ENCODE measurements at places on chromosomes 7 and 10.

DNA sequence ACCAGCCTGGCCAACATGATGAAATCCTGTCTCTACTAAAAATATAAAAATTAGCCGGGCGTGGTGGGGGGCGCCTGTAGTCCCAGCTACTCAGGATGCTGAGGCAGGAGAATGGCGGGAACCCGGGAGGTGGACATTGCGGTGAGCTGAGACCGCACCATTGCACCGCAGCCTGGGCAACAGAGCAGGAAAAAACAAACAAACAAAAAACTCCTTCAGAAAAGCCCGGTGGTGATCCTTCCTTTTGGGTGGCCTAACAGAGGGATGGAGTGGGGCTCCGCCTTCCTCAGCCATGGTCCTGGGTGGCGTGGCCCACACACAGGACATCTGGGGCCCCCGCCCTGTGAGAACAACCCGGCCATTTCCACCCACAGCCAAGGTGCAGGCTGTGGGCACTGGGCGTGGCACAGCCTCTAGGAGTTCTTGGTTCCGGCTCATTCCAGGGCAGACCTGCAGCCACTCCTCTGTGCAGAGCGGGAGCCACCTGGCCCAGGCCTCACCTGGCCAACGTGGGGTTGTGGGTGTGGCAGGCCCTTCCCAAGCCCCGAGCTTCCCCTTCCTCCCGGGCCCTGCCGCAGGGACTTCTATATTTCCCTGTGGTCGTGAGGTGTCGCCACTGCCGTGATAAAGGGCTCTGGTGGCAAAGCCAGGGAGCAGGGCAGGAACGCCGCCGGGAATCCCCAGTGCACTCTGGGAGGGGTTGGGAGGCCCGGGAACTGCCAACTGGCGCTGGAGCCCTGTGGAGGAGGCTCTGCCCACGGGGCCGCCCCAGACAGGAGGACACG, 37.6 kb downstream of the GET4 start:
- no peak for DNase-seq

- DNase-seq = no peak
Measured at GRCh38 chr10:49408519-49409306, 12.8 kb upstream of the DRGX start.

GRCh38 chr10:78491812-78492211, 458.1 kb downstream of the RPS24 start:
- DNase-seq = no peak

DNA sequence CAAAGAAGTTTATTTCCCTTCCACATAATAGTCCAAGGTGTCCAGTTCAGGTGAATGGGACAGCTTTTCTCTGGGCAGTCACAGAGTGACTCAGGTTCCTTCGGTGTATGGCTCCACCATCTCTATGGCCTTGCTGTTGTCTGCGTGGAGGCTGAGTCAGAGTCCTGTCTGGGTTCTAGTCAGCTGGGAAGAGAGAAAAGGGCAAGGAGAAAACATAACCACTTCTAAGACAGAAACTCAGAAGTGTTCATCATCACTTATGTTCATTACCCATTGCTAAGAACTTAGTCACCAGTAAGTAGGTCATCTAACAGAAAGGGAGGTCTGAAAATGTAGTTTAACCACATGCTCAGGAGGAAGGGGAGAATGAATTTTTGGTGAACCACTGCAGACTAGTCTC, 32.4 kb upstream of the CCDC7 start:
- DNase-seq = no peak

- DNase-seq = no peak
Measured at GRCh38 chr10:89553064-89553734, 17.8 kb upstream of the SLC16A12 start.

- DNase-seq = no peak
Measured at GRCh38 chr7:15703732-15704131, 17.2 kb upstream of the MEOX2 start.

GRCh38 chr10:100996678-100997359, 2.8 kb upstream of the LZTS2 start:
- no peak for DNase-seq

GRCh38 chr10:114174695-114175188, 739 bp upstream of the CCDC186 start:
- DNase-seq = no peak

DNA sequence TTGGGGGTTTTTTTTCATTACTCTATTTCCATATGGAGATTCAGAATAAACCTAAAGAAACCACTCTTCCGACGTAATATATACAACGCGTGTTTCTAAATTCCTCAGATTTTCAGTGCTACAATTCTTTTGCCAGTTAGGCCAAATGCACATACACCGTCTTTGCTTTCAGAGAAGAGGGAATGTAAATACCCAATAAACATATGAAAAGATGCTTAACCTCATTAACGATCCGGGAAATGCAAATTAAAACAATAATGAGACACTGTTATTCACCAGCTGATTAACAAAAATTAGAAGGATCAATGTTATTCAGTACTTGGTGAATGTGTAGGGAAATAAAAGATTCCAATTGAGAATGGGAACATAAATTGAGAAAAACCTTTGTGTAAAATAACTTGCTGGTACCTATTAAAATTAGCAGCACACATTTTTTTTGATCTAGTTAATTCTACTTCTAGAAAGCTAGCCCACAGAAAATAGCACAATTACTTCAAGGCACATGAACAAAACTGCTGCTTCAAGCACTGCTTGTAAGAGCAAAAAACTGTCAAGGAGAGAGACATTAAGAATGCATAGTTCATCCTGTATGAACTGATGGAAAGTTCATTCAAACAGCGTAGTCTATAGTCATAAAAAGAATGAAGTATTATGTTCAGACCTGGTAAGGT, 56.7 kb downstream of the FGFR2 start:
- no peak for DNase-seq

- no peak for DNase-seq
Measured at GRCh38 chr10:126463286-126463685, 75.0 kb upstream of the ADAM12 start.

- no peak for DNase-seq
Measured at GRCh38 chr7:87345962-87346371, 503 bp downstream of the CROT start.

- no peak for DNase-seq
Measured at GRCh38 chr7:98613601-98614425, 3.3 kb upstream of the NPTX2 start.

DNA sequence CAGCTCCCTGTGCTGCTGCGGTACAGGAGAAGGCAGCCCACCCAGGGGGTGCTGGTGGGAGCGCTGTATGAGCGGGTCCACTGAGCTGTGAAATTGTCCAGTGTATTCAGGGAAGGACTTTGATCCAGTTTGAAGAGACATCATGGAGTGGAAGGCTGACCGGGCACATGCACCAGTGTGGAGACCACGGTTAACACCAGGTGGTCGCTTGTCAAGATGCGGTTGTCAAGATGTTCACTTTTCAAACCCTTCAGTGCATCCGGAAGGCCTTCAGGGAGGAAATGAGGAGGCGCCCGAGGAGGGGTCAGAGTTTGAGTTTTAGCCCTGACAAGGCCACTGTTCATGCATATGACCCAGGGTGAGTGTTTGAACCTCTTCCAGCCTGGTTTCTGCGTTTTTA, 6.1 kb downstream of the DOCK1 start:
- DNase-seq = no peak

DNA sequence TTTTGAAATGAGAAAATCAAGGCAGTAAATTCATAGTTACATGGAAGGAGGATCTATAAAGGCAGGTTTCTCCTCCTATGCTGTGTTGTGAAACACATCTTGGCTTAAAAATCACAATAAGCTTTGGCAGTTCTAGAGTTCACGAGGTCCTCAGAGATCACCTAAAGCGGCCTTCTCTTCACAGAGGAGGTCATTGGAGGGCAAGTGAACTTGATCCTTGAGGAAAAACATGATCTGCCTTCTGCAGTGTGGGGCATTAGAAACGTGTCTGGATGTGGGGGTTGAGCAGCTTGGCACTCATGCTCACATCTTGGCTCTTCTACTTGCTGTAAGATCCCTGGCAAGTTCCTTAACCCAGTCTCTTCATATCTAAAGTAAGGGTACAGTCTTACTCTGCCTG, 96.1 kb upstream of the BMPER start:
- DNase-seq = no peak

Measured in activated CD8-positive, alpha-beta memory T cell treated with anti-CD3 and anti-CD28 coated beads for 1 hour (primary cell).